ENCODE measurements at places on chromosomes 3 and 15.

- no peak for DNase-seq
Observed at GRCh38 chr15:72540606-72541237, 66.6 kb downstream of the ARIH1 start.

- no peak for DNase-seq
Observed at GRCh38 chr3:171427771-171428320, 32.4 kb downstream of the TNIK start.

DNA sequence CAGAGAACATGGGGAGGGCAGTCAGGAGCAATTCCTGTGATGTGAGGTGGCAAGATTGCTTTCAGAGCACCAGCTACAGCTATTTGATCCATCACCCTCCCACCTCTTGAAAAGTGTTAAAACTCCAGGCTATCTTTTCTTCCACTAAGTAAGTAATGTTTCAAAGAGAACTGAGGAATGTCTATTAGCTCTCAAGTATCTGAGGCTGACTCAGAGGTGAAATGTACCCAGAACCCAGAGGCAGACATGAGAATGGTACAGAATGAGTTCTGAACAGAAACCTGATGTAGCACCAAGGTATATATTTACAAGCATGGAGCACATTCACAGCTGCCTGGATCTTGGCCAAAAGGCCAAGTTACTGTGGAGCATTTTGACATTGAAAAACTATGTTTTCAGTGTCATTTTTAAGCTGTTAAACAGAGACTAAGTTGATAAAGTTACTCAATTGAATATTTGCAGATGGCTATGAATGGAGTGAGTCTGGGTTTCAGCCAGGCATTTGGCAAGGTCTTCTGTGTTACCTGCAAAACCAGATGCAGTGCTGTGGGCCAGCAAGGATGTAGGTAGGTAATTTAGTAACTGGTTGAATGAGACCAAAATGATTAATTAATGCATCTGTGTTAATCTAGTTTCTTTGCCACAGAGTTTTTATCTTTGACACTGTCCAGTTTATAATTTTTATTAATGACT is 227.7 kb upstream of the CD96 start:
- no peak for DNase-seq

DNA sequence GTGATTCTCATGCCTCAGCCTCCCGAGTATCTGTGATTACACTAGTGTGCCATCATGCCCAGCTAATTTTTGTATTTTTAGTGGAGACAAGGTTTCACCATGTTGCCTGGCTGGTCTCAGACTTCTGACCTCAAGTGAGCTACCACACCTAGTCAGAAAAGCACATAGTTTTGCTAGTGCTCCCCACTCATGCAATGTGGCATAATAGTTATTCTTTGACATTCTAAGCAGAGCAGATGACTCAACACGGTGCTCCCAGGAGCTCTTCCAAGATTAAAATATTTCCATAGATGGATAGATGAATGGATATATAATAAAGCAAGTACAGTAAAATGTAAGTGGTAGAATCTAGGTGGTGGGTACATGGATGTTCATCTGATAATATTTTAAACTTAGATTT is 53.1 kb upstream of the GK5 start:
- no peak for DNase-seq

DNA sequence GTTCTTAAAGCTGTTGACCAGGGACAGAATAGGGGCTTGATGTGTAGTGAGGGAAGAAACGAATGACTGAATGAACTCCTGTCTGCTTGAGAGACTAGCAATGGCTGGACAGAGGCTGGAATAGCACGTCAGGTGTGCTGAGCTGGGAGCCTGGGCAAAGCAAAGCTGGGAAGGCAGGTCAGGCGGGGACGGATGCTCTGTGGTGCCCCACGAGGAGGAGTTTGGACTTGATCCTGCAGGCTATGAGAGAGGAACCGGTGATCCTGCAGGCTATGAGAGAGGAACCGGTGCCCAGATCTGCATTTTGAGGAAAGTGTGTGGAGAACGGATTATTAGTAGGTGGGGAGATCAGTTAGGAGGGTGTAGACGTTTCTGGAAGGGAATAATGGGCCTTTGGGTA is 31.3 kb upstream of the PSTPIP1 start:
- no peak for DNase-seq

DNA sequence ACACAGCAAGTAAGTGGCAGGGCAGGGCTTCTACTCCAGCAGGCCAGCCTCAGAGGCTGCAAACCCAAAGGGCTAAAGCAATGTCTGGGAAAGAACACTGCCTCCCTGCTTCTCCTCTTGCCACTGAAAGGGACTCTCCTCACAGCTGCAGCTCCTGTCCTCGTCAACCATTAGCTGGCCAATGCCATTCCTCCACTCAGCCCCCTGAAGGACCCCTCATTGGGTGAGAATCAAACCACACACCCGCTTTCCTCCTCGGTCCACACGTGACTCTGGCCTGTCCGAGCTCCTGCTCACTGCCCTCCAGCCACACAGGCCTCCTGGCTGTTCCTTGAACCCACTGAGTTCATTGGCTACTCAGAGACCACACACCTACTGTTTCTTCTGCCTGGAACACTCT is 253.7 kb upstream of the TLE3 start:
- no peak for DNase-seq

GRCh38 chr15:70269311-70269911 is 171.7 kb upstream of the TLE3 start:
- no peak for DNase-seq

DNA sequence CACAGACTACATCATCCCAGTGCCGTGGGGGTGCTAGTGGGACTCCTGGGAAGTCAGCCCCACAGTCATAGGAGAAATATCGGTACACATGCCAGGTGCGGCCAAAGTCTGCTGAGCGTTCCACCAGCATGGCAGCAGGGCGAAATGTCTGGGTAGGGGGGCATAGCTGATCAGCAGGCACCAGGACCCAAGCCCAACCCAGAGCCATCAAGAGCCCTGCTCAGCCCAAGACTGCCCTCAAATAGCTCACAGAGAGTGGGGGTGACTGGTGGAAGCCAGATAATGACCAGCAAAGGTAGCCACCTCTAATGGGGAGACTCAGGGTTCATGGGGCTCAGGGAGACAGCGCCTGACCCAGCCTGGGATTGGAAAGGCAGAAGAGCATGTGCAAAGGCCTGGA is 1.3 kb downstream of the LAMB2 start:
- no peak for DNase-seq

GRCh38 chr3:150232992-150233451 is 175.1 kb upstream of the TSC22D2 start:
- peak; percentile 14 for DNase-seq
